ENCODE measurements at places on chromosomes 1 and 21.

DNA sequence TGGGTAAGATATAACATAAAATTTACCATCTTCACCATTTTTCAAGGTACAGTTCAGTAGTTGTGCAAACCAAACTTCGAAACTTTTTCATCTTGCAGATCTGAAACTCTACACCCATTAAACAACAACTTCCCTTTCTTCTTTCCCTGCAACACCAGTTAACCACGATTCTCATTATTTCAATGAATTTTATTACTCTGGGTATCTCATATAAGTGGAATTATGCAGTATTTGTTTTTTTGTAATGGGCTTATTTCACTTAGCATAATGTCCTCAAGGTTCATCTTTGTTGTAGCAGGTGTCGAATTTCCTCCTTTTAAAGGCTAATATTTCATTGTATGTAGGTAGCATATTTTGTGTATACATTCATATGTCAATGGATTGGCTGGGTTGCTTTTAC is 146.1 kb downstream of the SPATA46 start:
- H3K27me3 ChIP-seq, result peaks cover 2% of the 10 kb centered on the region
- H3K4me1 ChIP-seq, result peaks cover 3% of the 10 kb centered on the region
- H3K27ac ChIP-seq, result no peak overlapping the region
- no peak for DNase-seq

DNA sequence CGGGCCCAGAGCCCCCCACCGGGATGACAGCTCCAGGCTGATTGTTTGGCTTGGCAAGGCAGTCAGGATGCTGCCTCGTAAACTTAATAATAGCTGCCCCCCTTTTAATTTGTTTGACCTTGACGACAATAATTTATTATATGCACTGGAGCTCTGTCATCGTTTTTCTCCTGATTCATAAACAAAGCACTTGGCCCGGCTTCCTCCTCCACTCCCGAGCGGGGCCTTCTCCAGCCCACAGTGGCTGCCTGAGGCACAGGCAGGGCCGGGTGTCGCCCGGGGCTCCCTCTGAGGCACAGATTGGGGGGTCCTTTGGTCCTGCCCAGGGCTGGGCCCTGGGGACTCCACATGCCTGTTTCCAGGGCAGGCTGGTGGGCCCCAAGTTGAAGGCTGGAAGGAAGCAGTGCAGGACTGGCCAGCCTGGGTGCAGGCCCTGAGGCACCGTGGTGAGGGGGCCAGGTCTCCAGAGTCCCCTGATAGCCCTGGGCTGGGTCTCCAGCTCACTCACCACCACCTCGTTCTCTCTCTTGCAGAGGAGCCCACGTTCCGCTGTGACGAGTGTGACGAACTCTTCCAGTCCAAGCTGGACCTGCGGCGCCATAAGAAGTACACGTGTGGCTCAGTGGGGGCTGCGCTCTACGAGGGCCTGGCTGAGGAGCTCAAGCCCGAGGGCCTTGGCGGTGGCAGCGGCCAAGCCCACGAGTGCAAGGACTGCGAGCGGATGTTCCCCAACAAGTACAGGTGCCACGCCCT is 52.0 kb upstream of the ARHGEF16 start:
- H3K27me3 ChIP-seq, result peaks cover 22% of the 10 kb centered on the region
- no peak for DNase-seq
- H3K27ac ChIP-seq, result no peak overlapping the region

- H3K36me3 ChIP-seq, result peaks cover 48% of the 10 kb centered on the region
- no peak overlapping the region for H3K27ac ChIP-seq
- no peak overlapping the region for H3K4me3 ChIP-seq
- no peaks in the 10 kb centered on the region for H3K4me1 ChIP-seq
- H3K27me3 ChIP-seq, result no peaks in the 10 kb centered on the region
- DNase-seq, result no peak
These were observed 30.3 kb downstream of the ZNF362 start for GRCh38 chr1:33286451-33287185.

DNA sequence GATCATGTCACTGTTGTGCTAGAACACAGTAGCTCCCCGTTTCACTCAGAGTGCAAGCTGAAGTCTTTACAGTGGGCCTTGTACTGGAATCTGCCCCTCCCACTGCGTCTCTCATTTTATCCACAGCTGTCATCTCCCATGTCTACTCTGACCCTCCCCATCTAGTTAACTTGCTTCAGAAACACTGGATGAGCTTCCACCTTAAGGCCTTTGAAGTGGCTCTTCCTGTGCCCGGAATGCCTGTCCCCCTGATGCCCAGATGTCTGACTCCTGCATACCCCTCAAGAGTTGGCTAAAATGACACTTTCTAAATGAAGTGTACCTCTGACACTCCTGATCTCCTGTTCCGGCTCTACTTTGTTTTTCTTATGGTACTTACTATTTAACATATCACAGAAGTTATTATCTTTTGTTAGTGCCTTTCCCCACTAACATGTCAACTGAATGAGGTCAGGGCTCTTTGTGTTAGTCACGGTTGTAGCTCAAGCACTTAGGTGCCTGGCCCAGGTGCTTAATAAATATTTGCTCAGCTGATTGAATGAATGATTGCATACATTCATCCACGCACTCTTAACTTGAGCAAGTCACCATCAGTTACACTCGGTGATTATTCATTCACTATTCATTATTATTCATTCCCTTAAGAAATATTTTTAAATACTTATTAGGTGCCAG is 13.3 kb downstream of the ARV1 start:
- H3K27ac ChIP-seq, result no peak overlapping the region
- peaks cover 30% of the 10 kb centered on the region for H3K36me3 ChIP-seq
- no peak for DNase-seq
- no peaks in the 10 kb centered on the region for H3K27me3 ChIP-seq
- no peak overlapping the region for H3K4me3 ChIP-seq

- no peak for DNase-seq
- H3K4me1 ChIP-seq, result peaks cover 31% of the 10 kb centered on the region
- no peaks in the 10 kb centered on the region for H3K27me3 ChIP-seq
- no peaks in the 10 kb centered on the region for H3K36me3 ChIP-seq
These were observed 229.5 kb downstream of the TOMM20 start for GRCh38 chr1:234899041-234899729.

GRCh38 chr21:37060296-37060695 is 12.6 kb downstream of the PIGP start:
- no peaks in the 10 kb centered on the region for H3K27me3 ChIP-seq
- peaks cover 2% of the 10 kb centered on the region for H3K36me3 ChIP-seq
- H3K4me3 ChIP-seq, result no peak overlapping the region

DNA sequence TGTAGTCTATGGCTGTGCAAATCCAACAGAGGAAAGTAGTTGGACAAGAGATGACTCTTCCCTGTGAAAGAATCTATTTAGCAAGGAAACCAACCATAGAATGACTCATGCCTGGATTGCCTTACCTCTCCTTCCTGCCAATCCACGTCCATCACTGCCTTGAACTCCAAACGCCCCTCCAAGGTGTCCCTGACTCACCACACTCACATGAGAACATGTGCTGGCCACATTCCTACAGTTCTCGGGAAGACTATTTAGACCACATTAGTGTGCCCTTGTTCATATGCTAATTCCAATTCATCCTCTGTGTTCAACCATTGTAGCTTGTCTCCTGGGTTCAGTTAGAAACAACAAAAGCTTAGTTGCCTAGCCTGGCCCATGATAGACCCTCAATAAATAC is 157.3 kb downstream of the SLC30A10 start:
- no peaks in the 10 kb centered on the region for H3K27me3 ChIP-seq
- no peaks in the 10 kb centered on the region for H3K4me1 ChIP-seq
- no peak overlapping the region for H3K4me3 ChIP-seq
- H3K36me3 ChIP-seq, result no peaks in the 10 kb centered on the region

DNA sequence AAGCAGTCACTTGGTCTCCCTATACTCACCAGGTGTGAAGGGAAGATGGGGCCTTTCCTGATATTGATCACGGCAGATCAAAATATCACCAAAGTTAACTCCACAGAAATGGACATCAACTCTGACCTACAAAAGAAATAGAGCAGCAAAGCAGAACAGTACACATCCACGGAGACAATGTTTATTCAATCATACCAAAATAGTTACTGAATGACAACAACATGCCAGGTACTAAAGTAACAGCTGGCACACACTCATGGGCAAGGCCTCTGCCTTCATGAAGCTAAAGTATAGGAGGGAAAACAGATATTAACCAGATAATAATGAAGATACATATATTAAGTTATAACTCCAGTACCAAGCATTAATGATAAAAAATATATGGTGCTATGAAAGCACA is 59.2 kb upstream of the RASAL2 start:
- H3K27ac ChIP-seq, result no peak overlapping the region
- DNase-seq, result no peak
- peaks cover 3% of the 10 kb centered on the region for H3K36me3 ChIP-seq
- H3K4me1 ChIP-seq, result peaks cover 8% of the 10 kb centered on the region
- no peak overlapping the region for H3K4me3 ChIP-seq

DNA sequence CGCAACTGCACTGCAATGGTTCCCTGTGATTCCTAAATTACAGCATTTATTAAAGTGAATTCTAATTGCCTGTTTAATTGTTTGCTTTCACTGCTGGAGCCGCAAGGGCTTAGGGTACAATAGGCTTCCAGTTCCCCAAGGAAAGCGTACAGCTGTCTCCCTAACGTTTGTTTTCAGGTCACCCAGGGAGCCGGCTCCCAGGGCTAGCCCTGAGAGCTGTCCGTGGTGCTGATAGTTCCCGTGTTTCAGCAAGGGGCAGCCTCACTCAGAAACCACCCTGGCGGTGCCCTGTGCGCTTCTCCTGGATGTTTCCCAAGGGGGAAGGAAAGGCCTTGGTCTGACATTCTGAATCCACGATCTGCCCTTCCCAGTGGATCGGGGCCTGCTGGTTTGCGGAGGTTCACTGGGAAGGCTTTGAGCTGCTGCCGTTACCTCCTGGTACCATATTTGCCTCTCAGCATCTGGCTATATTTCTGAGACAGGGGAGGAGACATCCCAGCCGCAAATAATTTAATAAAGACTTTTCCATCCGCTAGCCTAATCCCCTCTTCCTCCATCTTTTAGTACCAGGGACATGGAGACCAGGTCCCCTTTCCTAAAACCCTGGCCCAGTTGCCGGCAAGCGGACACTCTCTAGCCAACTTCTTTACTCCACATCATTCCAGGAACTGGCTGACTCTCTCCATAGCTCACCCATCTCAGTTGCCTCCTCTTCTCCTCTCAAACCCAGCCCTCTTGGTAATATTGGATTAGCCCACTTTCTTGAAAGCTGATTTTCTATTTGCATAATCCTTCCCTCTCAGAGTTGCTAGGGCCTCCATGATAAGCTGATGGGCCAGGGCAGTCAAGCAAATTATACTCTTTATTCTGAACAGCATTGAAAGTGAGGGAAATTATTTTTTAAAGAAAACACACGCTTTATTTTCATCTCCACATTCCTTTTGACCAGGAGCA is 149.0 kb downstream of the IGSF21 start:
- H3K27ac ChIP-seq, result no peak overlapping the region
- H3K27me3 ChIP-seq, result no peaks in the 10 kb centered on the region
- no peaks in the 10 kb centered on the region for H3K4me1 ChIP-seq
- no peaks in the 10 kb centered on the region for H3K36me3 ChIP-seq
- DNase-seq, result peak; percentile 68

DNA sequence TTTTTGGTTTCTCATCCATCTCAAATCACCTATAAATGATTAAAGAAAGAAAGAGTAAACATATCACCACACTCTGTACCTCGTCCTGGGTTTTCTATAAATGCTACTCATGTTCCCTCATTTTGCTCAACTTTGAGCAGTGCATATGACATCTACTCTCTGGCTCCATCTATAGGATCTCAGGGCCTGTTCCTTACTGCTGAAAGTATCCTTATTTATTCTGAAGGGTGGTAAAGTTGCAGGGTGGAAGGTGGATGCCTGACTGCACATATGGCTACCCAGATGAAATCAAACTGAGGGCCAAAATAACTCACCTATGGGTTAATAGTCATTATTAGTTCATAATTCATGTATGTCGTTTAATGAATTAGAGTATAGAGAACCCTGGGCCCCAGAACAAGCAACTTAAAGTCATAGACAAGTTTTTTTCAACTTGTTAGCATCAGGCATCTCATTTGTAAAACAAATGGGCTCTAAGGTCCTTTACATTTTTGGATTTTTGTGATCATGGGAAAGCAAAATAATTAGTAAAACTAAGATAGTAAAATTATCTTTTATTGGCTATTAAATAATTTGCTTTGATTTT is 46.5 kb downstream of the NCF2 start:
- no peak overlapping the region for H3K4me3 ChIP-seq
- H3K4me1 ChIP-seq, result peaks cover 5% of the 10 kb centered on the region
- peaks cover 49% of the 10 kb centered on the region for H3K36me3 ChIP-seq
- H3K27ac ChIP-seq, result no peak overlapping the region

GRCh38 chr1:117661027-117661426 is 55.2 kb downstream of the TENT5C start:
- H3K27me3 ChIP-seq, result peaks cover 5% of the 10 kb centered on the region
- H3K4me3 ChIP-seq, result no peak overlapping the region
- DNase-seq, result no peak
- no peaks in the 10 kb centered on the region for H3K36me3 ChIP-seq
- H3K4me1 ChIP-seq, result no peaks in the 10 kb centered on the region

DNA sequence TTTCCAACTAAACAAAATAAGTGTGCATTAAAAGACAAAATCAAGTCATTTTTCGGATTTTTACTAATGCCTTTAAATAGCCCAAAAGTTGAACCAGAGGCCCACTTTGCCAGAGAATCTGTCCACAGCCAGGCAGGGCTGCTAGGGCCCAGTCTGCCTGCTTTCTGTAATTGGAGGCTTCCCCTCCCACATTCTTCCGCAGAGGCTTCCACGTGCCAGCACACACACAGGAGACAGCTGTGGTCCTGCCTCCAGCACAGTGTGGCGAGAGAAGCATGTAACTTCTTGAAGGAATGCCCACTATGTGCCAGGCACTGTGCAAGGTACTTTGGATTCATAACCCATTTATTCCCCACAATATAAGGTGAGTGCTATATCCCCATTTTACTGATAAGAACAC is 11.3 kb upstream of the PDZK1IP1 start:
- no peak overlapping the region for H3K4me3 ChIP-seq
- no peak overlapping the region for H3K27ac ChIP-seq
- peak; percentile 65 for DNase-seq
- H3K36me3 ChIP-seq, result no peaks in the 10 kb centered on the region
- peaks cover 12% of the 10 kb centered on the region for H3K4me1 ChIP-seq

GRCh38 chr1:167913895-167914496 is at the start of gene ADCY10:
Gene ADCY10, minus strand, starts transcription at chr1:167914134. Its CDS starts 8,994 bp downstream, at chr1:167905140.
- H3K4me3 ChIP-seq, result no peak within 1 kb of the TSS
- no peak for DNase-seq
- H3K27ac ChIP-seq, result no peak within 1 kb of the TSS

GRCh38 chr1:164510435-164510834 is 48.5 kb upstream of the PBX1 start:
- no peaks in the 10 kb centered on the region for H3K36me3 ChIP-seq
- peak; percentile 42 for DNase-seq
- no peak overlapping the region for H3K4me3 ChIP-seq
- H3K4me1 ChIP-seq, result peaks cover 14% of the 10 kb centered on the region
- H3K27me3 ChIP-seq, result no peaks in the 10 kb centered on the region
- no peak overlapping the region for H3K27ac ChIP-seq

All from muscle of leg (tissue), 16 donors.